ENCODE measurements at places on chromosomes 2 and 18. TPM values are rescaled to one million over a fixed set of nuclear protein-coding genes. Genes with fewer than 3 reads are reported as not detected.

KCNIP3 gene
- total RNA-seq = 4.0 TPM

FEV gene
- total RNA-seq = not detected

C2orf66 gene
- not detected for total RNA-seq

AFF3 gene
- total RNA-seq = 16.2 TPM

DSEL gene
- total RNA-seq = 4.7 TPM

TPGS2 gene
- 102 TPM for total RNA-seq

STAT4 gene
- 27.3 TPM for total RNA-seq

ERICH2 gene
- total RNA-seq = not detected

PSMA8 gene
- not detected for total RNA-seq

CCDC121 gene
- total RNA-seq = 3.6 TPM
